ENCODE measurements at places on chromosomes 2 and 18. TPM values are rescaled to one million over a fixed set of nuclear protein-coding genes. Genes with fewer than 3 reads are reported as not detected.

MARCO gene
- not detected for total RNA-seq

VWC2L gene
- total RNA-seq, result not detected

IL1R1 gene
- total RNA-seq, result 1.7 TPM

CYP1B1 gene
- total RNA-seq, result 12.2 TPM

DOK6 gene
- not detected for total RNA-seq

SULT1C4 gene
- not detected for total RNA-seq
